ENCODE measurements at places on chromosomes 3 and 15.

DNA sequence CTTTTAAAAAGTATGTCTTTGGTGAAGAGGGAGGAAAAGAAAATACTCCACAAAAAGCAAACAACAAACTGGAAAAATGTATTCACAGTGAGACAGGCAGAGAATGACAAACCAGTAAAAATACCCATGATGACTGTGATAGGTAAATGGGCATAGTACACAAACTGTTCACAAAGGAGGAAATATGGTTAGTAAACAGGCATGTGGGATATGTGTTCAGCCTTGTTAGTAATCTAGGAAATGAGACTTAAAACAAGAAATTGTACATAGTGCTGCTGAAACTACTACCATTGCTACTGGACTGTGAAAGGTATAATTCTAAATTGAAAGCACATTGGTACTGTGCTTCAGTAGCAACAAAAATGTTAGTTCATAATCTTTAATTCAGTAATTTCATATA is 50.1 kb downstream of the UBE2E2 start:
- DNase-seq = no peak

DNA sequence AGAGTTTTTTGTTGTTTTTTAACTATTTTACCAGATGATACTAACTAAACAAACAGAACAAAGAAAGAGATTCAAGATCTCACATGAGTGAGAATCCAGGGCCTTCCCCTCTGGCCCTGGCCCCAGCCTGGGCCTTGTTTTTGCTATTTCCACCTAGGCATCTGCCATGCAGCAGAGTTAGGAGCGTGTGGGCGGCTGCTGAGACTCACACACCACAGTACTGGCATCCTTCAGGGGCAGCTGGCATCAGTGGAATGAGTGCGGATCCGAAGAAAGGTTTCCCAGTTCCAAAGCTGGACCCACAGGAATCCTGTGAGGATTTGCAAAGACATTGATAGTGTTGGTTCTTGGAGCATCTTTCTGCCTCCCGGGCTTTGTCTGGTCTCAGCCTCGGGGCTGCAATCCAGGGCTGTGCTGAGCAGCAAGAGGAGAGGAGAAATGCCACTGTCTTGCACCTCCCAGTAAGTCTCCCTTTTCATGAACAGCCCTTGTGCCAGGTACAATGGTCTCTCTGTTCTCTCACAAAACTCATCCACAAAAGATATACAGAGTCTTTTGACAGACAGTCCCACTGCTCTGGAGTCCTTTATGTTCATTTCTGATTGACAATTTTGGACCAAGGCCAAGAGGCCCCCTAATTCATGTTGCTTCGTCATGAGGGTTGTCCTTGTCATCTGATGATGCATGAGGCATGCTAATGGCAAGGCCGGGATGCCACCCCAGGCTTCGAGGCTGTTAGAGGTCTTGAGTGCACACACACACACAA is 46.6 kb downstream of the APH1B start:
- DNase-seq = no peak

GRCh38 chr3:15941958-15942357 is 144.2 kb upstream of the ANKRD28 start:
- no peak for DNase-seq

DNA sequence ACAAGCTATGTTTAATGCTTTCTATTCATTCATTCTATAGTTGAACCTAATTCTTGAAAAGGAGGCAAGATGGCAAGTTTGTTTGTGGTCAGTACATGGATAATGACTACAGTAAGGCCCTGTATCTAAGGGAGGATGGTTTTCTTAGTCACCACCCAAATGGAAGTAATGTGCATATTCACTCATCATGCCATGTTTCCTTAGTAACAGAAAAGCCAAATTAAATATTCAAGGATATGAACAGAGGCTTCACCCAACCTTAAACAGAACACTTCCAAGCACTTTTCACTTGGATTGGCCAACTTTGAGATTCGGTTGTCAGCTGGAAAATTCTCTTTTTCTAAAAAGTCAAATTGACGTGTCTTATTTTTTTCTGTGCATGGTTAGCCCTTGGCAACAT is 805.3 kb upstream of the LMCD1 start:
- DNase-seq = no peak

- DNase-seq = no peak
These were observed 72.0 kb downstream of the FSIP1 start for GRCh38 chr15:39710681-39711080.

DNA sequence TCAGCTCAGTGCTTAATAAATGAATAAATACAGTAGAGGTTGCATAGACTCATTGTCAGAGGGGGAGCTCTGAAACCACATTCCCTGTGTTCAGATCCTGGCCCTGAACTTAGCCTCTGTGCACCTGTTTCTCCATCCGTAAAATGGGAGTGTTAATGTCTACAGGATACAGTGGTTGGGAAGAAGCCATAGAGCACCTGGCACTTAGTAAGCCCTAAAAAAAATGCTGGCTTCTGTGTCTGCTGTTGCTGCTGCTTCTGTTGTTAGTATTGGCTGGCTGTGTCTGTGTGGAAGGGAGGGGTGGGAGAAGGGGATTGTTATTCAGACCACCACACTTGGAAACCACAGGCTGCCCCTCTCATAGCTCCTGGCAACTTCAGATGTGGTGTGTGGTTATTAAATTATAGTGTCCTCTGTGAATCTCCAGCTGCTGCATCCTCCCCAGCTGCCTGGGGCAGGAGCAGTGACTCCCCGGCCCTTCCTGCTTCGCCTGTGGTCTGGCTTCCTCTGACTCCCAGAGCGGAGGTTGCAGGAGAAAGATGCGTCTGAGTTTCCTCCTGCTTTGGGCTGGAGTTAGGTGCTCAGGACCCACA is 31.0 kb downstream of the FGD5 start:
- DNase-seq = no peak

DNA sequence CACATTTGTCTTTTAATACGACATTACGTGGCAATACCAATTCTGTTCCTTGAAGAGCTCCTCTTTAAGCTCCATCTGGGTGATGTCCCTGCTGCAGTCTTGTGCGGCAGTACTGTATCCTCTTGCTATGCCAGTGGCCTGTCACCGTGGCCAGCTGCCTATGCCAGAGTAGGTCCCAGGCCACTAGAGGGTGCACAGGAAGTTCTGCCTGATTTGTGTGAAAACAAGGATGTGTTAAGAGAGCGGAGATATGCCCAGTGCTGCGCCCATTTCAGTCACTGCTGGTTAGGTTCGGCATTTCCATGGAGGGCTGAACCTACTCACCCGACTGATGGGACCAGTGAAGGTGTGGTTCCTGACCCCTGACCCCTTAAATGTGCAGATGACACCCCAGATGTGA is 25.2 kb downstream of the NIPA1 start:
- no peak for DNase-seq

DNA sequence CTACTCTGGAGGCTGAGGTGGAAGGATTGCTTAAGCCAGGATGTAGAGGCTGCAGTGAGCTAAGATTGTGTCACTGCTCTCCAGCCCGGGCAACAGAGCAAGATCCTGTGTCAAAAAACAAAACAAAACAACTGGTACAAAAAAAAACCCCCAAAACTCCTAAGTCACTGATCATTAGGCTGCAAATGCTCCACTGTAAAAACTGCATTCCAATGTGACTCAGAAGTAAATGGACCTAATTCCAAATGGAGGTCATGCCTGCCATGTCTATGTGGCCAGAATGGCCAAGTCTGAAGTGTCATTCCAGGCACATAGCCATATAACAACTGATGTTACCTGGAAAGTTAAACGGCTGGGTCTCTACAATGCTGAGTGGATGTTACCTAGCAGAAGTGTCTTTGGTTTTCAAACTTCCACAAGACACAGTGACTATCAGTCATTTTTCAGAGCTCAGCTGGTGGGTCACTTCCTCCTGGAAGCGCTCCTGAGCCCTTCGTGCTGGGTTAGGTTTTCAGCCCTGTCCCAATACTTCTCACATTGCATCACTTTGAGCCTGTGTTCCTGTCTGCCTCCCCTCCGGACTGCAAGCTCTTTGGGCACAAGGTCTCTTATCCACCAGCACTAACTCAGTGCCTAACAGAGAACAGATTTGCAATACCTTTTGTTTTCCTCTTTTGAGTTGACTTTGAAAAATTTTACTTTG is 10.6 kb downstream of the FSTL1 start:
- DNase-seq = no peak

- DNase-seq = no peak
These were observed 90.6 kb upstream of the GADL1 start for GRCh38 chr3:30984855-30985749.

GRCh38 chr3:58868097-58868779 is 181.6 kb downstream of the CFAP20DC start:
- no peak for DNase-seq

- no peak for DNase-seq
These were observed 98.6 kb downstream of the MESD start for GRCh38 chr15:80891006-80891405.

GRCh38 chr15:49842031-49842730 is 221.3 kb downstream of the DTWD1 start:
- DNase-seq = no peak

DNA sequence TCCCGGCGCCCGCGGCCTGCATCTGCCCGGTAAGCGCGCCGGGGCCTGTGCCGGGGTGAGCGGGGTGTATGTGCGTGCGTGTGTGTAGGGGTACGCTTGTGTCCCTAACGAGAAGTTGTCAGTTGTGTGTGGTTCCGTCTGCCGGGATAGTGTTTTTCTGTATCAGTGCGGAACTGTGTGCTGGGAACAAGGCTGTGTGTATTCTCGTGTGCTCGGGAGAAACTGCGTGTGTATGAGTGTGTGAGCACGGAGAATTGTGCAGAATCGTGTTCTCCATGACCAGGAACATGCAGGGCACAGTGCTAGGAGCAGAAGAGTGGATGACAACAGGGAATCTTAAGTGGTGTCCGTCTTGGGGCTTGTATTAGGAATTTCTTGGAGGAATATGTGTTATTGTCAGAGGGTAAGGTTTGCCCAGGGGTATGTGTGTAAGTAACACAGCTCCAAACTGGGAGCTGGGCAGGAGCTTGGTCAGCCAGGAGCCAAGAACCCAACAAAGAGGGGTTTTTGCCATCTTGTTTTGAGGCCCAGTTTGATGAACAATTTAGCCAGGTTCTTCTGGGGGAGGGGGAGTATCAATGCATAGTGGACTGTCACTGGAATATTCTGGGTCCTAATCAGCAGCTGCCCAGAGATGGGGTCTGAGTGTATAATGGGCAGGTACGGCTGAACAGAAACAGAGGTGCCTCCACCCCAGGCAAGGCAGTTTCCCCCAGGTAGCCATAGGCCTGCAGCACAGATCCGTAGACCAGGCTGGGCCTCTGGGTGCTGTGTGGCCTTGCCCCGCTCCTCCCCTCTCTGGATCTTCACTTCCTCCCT is 2.1 kb downstream of the ISL2 start:
- DNase-seq = no peak

DNA sequence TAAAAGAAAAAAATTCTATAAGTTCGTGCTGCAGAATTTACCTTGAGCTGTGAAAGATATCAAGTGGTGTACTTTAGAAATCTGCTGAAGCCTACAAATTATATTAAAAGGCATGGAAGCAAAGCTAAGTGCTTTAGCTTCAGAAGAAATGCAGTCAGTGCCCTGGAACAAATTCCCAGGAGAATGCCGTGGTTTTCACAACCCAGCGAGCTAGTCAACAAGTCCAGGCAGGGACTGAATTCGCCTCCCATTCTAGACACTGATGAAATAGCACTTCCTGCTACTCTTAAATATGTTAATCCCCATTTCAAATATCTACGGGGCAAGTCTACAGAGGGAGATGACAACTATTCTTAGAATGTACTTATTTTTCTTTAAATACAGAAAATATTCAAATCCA is 326.4 kb upstream of the IGF1R start:
- DNase-seq = no peak

DNA sequence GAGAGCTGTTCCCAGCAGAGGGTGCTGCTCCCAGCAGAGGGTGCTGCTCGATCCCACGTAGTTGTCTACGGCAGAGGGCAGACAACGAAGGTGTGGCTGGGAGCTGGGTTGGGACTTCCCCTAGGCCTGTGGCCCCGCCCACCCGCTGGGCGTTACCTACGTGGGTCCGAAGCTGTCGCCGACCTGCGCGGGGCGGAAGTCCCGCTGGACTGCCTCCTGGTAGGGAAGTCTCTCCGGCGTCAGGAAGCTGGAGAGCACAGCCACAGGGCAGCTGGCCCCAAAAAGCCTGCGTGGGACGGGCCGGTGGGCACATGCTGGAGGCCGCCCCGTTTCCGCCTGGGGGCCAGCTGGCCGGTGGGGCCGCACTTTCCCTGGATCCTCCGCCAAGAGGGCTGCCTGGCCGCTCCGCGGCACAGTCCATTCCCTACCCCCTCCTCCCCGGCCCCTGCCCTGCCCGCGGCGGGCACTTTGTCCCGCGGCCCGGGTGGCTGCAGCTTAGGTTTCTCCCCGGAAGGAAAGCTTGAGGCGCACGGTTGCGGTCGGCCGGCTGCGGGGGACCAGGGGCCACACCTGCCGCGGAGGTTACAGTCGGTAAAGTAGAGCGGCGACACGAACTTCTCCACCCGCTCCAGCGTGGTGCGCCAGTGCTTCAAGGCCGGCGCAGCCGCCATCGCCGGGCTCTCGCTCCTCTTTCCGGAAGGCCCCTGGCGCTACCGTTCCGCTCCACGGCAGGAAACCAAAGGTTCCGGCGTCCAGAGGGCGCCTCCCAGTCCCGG is at the start of gene MAN2C1:
Gene MAN2C1, minus strand, starts transcription at position 695 of the 776 bp plus-strand sequence. Its CDS starts 24 bp downstream, at position 671.
- DNase-seq = peak; percentile 93

DNA sequence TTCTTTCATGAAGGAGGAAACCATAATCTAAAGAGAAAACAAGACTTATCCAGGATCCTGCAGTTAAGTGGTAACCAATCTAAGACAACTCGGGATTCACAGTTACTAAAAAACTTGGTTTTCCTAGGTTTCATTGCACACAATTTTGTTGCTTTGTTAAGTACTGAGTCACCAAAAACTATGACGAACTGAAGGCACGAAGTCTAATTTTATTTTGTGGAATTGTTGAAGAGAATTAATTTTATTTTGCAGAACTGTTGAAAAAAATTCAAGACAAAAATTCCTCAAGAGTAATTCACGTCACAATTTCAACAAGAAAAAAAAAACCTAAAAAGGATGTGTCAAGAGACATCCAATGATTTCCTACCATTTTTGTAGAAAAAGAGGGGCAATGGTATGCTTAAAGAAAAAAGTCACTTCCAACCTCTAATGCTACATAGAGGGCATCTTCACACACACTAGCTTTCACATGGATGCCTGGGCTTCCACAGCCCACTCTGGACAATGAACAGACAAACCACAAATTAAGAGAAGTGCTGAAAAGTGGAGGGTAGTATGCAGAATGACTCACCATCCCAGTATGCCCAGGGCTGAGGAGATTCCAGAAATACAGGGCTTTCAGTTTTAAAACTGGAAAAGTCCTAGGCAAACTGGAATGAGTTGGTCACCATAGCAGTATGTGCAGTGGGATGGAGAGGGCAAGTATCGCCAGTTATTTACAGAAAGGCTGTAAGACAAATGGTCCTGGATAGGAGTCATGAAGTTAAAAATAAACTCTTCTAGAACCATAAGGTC is 29.2 kb downstream of the PLOD2 start:
- peak; percentile 65 for DNase-seq

DNA sequence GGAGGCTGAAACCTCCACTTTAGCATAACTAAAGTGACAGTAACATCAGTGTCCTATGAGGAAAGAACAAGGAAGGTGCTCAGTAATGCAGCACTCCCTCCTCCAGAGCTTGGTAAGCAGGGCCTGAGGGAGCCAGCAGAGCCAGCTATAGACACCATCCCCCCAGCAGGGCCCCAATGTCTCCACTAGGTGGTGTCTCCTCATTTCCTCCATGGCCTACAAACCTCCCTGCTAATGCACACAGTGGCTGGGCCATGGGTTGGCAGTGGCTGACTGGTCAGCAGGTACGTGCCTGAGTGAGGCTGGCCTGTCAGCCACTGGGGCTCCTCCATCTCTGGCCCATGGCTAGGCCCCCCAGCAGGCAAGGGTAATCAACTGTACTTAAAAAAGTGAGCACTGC is 13.6 kb downstream of the MRPS25 start:
- peak; percentile 42 for DNase-seq

GRCh38 chr3:111864821-111865656 is 6.0 kb downstream of the PHLDB2 start:
- DNase-seq = peak; percentile 94

- DNase-seq = no peak
These were observed 15.2 kb upstream of the GBE1 start for GRCh38 chr3:81776643-81777042.

Measured in brain microvascular endothelial cell (primary cell).